ENCODE measurements at places on chromosomes 2 and 18. TPM values are rescaled to one million over a fixed set of nuclear protein-coding genes. Genes with fewer than 3 reads are reported as not detected.

Gene CNTNAP5
- not detected for polyA plus RNA-seq

Gene RPL31
- polyA plus RNA-seq, result 2,636 TPM

Gene PDE1A
- polyA plus RNA-seq, result 5.4 TPM

Gene GALNT14
- 0.15 TPM for polyA plus RNA-seq

Gene MAP2
- polyA plus RNA-seq, result 60.1 TPM

- H3K27ac ChIP-seq, result peak overlapping the region; percentile 76
- H3K4me3 ChIP-seq, result no peak overlapping the region
- no peaks in the 10 kb centered on the region for H3K36me3 ChIP-seq
- peak; percentile 79 for DNase-seq
- no peaks in the 10 kb centered on the region for H3K27me3 ChIP-seq
- H3K4me1 ChIP-seq, result peaks cover 35% of the 10 kb centered on the region
These were observed 100.5 kb downstream of the CDC42EP3 start for GRCh38 chr2:37570773-37571586.

DNA sequence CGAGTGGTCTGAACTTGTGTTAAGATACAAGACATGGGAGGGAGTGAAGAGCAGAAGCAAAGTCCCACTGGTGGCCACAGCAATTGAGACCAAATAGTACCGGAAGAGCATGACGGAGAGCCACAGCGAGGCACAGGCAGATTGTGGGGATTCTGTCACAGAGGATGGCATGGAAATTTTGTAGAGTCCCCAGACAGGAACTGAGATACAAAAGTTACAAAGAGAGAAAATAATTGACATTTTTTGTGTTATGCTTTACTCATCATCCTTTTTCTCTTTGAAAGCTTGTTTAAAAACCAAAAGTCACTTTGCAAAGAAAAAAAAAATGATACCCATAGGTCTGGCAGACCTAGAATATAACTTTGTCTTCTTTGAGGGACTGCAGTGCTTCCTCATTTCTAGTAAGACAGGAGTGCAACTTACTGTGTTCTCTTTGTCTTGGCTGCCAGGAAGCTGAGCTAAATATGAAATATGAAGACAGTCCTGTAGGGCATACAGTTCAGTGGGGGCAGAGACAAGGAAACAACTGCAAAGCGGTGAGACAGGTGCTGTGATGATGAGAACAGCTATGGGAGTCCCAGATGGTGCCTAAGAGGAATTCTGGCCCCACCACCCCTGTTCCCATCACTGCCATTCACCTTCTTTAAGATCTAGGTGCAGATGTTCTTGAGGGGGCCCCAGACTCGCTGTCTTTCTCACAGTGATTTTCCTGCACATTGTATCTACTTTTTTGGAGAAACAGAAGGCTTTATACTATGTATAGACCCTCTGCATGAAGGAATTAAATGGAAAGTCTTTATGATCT, 5.2 kb downstream of the ARHGAP25 start:
- H3K27ac ChIP-seq, result no peak overlapping the region
- no peaks in the 10 kb centered on the region for H3K36me3 ChIP-seq
- no peak for DNase-seq
- H3K4me1 ChIP-seq, result no peaks in the 10 kb centered on the region

- no peak for DNase-seq
- no peaks in the 10 kb centered on the region for H3K4me1 ChIP-seq
- no peaks in the 10 kb centered on the region for H3K27me3 ChIP-seq
- H3K4me3 ChIP-seq, result no peak overlapping the region
- H3K36me3 ChIP-seq, result no peaks in the 10 kb centered on the region
These were observed 318.1 kb downstream of the NBAS start for GRCh38 chr2:15242936-15243461.

DNA sequence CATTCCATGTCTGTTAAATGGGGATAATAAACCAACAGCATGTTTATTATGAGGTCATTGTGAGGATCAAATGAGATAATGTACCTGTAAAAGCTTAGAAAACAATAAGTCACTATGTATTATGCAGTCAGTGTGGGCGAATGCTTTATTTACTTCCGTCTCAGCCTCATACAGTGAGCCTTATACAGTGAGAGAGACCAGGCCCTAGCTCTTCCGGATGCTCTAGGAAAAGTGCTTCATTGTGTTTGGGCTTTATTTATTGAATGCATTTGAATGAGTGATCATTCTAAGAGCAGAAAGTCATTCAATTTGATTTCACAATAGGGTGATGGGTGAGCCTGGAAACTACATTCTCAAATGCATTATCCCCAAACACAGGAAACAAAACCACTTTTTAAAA, 603.9 kb upstream of the FANCL start:
- H3K4me1 ChIP-seq, result no peaks in the 10 kb centered on the region
- H3K36me3 ChIP-seq, result no peaks in the 10 kb centered on the region
- H3K4me3 ChIP-seq, result no peak overlapping the region
- no peak for DNase-seq

- no peaks in the 10 kb centered on the region for H3K27me3 ChIP-seq
- no peaks in the 10 kb centered on the region for H3K36me3 ChIP-seq
- DNase-seq, result no peak
- H3K4me3 ChIP-seq, result no peak overlapping the region
- H3K27ac ChIP-seq, result no peak overlapping the region
These were observed 49.7 kb downstream of the SH2D6 start for GRCh38 chr2:85468096-85468703.

- H3K36me3 ChIP-seq, result no peaks in the 10 kb centered on the region
- no peak overlapping the region for H3K27ac ChIP-seq
- no peak overlapping the region for H3K4me3 ChIP-seq
- no peaks in the 10 kb centered on the region for H3K27me3 ChIP-seq
- DNase-seq, result no peak
These were observed 656.0 kb downstream of the TDRD15 start for GRCh38 chr2:21779786-21780185.

GRCh38 chr2:75431763-75432162, 129.0 kb downstream of the EVA1A start:
- H3K27ac ChIP-seq, result no peak overlapping the region
- H3K4me3 ChIP-seq, result no peak overlapping the region

DNA sequence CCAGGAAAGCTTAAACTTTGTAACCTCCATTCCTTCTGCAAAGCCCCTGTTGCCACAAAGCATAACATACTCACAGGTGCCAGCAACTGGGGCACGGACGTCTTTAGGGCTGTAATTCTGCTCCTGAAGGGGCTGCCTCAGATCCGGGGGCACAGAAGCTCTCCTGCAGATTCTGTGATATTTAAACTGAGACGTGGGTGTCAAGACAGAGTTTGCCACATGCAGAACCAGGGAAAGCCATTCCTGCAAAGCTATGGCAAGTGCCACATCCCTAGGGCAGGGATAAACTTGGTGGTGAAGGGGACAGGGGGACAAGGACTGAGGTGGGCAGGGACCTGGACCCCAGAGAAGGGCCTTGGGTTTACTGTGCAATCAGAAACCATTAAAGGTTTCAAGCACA, 247.2 kb downstream of the EIPR1 start:
- no peaks in the 10 kb centered on the region for H3K27me3 ChIP-seq
- H3K27ac ChIP-seq, result no peak overlapping the region
- no peaks in the 10 kb centered on the region for H3K4me1 ChIP-seq
- DNase-seq, result no peak

DNA sequence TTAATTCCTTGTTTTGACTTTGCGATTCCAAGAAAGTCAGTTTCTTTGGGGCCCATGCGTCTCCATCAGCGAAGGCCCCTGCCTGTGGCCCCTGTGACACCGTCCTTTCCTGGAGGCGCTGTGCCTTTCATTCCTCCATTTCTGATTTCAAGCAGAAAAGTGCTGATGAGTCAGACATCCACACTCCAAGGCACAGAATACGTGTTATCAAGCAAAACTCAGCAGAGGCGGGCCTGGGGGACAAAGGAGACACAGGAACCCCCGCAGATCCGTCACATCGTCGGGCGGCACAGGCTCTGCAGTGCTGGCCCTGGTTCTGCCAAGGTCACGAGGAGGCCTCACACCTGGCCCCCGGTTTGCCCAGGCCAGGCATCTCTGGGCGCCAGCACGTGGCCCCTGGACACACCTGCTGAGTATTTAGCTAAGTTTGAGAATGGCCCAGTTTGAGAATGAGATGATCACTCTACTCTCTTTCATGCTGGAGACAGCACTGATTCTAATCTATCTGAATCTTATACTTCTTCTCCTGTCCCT, 7.2 kb upstream of the SALL3 start:
- H3K36me3 ChIP-seq, result no peaks in the 10 kb centered on the region
- H3K4me1 ChIP-seq, result no peaks in the 10 kb centered on the region
- DNase-seq, result no peak

- peaks cover 3% of the 10 kb centered on the region for H3K4me1 ChIP-seq
- no peak overlapping the region for H3K4me3 ChIP-seq
These were observed 1132.9 kb upstream of the ZEB2 start for GRCh38 chr2:145652571-145653545.
